ENCODE measurements at places on chromosomes 13 and 19. TPM values are rescaled to one million over a fixed set of nuclear protein-coding genes. Genes with fewer than 3 reads are reported as not detected.

Gene ZNF229
- total RNA-seq: 7.8 TPM

Gene KLK10
- 0.89 TPM for total RNA-seq

Gene NLRP5
- total RNA-seq: not detected

Gene CPB2
- not detected for total RNA-seq

Gene ZNF432
- 12.0 TPM for total RNA-seq

Gene TTC9B
- total RNA-seq: not detected

Gene CLEC4G
- total RNA-seq: 0.89 TPM

Gene MISP3
- total RNA-seq: 9.4 TPM

Data from right cardiac atrium (tissue), 5 donors.